Stimulated activated CD4-positive, alpha-beta T cell treated with anti-CD3 and anti-CD28 coated beads, Interleukin-4, amount 100 ng/mL, for 4 hours (primary cell): ENCODE measurements at places on chromosomes 16 and 17.
A peak's percentile ranks its signal among the peaks of the same experiment; 100 is the strongest.

DNA sequence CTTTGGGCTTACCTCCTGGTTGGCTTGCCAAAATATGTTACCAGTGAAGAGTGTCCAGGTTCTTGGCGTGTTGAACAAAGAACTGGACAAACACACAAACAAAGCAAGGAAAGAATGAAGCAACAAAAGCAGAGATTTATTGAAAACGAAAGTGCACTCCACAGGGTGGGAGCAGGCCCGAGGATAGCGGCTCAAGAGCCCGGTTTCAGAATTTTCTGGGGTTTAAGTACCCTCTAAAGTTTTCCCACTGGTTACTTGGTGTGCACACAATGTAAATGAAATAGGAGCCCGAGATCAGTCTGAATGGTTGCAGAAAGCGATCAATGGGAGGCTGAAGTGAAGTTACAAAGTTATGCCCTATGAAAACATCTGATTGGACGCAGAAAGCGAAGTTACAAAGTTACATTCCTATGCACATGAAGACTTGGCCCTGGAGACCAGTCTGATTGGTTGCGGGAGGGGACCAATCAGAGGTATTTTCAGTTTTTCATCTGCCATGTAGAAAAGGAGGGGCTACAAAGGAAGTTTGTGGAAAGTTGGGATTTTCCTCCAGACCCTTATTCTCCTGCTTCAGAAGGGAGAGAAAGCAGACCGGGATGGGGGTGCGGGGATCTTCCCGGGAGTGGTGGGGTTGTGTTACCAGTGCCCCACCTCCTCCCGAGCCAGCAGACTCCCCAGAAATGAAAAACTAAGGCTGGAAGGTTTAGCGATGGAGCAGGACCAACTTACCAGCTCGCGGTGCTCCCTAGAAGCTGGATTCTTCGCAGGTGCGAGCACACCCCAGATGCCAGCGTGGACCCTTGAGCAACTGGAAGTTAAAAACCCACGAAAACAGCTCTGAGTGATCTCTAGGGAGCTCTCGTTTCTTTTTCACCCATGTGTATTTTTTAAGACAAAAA, at the start of gene SLFN12:
Gene SLFN12 (minus strand): TSS at position 325 of the 899 bp plus-strand sequence. CDS start 9,472 bp downstream, outside the sequence.
- DNase-seq: peak; percentile 41

- DNase-seq: no peak
These were observed 23.4 kb upstream of the IL17C start for GRCh38 chr16:88614818-88615580.

DNA sequence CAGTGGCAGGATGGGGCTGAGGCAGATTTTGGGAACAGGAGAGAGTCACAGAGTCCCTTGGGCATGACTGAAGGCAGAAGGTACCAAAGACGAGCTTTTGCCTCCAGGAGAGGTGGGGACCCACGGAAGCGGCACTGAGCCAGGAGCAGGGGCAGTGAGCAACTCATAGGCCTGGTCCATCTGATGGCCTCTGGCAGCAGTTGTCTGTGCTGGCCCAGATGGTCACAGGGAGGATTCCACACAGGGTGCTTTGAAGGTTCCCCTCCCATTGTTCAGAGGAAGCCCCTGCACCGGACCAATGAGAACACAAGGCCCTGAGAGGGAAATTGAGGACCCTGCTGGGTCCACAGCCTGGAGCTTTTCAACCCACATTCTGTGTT, 360.3 kb upstream of the TNRC6C start:
- no peak for DNase-seq

DNA sequence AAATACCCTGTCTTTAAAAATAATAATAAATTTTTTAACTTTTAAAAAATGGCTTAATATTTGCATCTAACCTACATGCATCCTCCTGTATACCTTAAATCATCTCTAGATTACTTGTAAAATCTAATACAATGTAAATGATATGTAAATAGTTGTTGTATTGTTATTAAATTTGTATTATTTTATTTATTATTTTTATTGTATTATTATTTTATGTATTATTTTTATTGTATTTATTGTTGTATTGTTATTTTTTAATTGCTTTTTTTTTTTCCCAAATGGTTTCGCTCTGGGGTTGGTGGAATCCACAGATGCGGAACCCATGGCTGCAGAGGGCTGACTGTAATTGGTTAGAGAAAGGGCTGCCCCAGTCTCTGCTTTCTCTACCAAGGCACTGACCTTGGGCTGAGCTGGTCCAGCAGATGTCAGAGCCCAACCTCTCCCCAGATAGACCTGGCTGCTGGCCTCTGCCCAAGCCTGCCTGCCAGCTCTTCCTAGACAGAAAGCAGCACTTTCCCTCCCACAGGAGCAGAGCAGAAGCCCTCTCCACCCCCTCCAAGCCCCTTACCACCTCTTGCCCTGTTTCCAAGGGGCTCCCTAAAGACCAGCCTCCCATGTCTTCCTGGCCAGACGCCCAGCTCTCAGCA, 183.8 kb downstream of the GSG1L start:
- DNase-seq: no peak

DNA sequence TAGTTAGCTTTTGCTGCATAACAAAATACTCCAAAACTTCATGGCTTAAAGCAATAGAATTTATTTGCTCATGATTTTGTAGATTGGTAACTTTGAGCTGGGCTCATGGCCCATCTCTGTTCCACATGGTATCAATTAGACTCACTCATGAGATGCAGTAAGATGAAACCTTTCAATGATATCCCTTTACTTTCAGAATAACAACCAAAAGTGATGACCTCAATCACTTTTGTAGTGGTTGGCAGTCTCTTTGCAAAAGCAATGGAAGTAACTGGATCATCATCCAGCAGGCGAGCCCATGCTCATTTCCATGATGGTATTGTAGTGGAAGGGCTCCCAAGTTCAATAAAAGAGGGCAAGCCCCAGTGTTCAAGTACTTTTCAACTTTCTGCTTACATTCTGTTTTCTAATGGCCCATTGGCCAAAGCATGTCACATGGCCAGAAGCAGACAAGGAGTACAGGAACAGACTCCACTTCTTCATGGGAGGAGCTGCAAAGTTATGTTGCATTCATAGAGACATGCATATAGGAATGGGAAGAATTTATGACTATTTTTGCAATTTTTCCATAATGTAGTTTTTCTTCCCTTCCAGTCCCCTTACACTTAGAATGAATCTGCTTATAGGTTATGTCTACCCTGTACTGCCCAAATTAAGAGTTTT, 41.7 kb downstream of the EFCAB5 start:
- no peak for DNase-seq

GRCh38 chr17:73706858-73707257, 62.6 kb upstream of the SDK2 start:
- DNase-seq: no peak

DNA sequence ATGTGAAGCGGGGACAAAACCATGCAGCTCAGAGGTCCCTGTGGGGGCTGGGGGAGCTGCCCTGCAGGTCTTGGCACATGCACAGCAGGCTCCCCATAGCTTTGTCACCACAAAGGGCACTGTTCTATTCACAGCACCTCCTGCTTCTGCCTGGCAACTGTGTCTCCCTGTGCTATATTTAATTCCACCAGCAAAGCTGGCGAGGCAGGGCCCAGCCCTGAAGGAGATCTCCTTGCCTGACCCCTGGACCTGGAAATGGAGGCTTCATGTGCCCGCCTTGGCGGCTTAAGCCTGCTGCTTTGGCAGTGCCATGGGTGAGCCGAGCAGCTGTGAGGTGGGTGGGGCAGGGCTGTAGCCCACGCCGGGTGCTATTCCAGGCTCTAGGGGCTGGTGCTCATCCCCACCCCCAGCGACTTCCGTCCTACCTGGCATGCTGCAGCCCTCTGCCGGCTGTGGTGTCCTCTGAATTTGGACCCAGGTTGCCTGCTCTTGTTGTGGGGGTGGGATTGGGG, 6.8 kb downstream of the LDHD start:
- no peak for DNase-seq

- DNase-seq: peak; percentile 40
These were observed 50.4 kb downstream of the OR1D5 start for GRCh38 chr17:3012926-3013581.

GRCh38 chr16:23163921-23164320, 14.7 kb upstream of the USP31 start:
- no peak for DNase-seq

GRCh38 chr17:20123209-20123608, 114.0 kb downstream of the SPECC1 start:
- DNase-seq: no peak

DNA sequence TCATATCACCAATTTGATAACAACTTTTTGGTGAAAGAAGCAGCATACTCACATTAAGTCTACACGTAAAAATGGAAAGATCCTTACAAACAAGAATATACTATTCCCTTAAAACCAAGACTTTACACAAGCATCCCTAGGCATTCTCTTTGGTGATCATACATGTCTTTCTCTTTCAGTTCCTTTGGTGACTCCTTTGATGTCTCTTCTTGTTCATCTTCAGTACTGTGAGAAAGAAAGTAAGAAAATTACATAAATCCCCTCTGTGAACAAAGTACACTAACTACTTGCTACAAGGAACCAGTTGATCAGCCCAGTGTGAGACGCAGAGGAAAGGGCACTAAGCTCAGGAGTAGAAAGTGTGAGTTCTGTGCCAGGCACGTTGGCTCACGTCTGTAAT, 59.6 kb upstream of the MTMR4 start:
- DNase-seq: no peak

DNA sequence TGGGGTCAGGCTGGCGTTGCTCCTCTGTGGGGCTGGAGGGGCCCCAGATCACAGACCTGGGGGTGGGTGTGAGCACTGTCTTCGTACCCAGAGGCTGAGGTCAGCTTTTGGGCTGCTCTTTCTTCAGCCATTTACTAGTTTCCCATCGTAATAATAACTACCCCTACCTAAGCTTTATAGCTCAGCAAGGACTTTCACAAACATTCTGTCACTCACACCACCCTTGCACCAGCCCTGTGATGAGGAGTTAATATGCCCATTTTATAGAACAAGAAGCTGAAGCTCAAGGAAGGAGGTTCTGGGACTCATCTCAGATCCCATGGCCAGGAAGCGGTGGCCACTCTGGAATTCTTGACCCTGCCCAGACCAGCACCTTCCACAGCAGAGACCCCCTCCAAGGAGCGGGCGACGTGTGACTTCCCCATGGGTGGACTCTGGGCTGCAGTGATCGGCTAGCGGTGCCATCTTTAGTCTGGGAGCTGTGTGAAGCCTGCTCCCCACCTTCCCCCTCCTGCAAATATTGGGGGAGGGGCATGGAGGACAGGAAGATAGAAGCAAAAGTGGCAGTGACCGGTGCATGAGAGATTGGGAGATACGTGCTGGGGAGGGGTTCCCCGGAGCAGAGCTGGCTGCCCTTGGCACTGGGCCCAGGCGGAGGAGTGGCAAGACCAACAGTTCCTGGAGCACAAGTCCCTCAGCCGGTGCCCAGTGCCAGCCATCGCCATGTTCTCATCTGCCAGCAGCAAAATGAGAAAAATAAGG, 81.8 kb upstream of the TOB1 start:
- no peak for DNase-seq

DNA sequence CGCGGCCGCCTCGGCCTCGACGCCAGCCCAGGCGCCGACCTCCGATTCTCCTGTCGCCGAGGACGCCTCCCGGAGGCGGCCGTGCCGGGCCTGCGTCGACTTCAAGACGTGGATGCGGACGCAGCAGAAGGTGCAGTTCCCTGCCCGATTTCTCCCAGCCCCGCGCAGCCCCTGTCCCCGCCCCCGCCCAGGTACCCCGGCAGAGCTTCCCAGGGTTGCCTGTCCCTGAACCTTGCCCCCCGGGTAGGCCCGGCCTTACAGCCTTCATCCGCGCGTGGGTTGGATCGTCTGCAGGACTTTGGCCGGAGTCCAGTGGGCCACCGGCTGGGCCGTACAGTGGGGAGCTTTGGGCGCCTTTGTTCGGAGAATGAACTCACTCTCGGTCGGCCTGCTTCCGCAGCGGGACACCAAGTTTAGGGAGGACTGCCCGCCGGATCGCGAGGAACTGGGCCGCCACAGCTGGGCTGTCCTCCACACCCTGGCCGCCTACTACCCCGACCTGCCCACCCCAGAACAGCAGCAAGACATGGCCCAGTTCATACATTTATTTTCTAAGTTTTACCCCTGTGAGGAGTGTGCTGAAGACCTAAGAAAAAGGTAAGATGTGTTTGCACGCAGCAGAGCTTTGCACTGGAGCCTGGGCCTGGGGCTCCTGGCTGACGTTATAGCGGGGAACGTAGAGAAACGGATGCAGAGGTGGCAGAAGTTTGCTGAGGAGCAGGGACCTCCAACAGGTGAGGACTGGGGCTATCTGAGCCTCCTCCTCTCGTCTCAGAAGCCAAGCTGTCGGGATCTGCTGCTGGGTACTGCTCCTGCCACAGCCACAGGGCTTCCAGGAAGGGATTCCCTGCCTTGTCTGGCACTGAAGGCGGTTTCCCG, 593 bp downstream of the GFER start:
- DNase-seq: no peak

DNA sequence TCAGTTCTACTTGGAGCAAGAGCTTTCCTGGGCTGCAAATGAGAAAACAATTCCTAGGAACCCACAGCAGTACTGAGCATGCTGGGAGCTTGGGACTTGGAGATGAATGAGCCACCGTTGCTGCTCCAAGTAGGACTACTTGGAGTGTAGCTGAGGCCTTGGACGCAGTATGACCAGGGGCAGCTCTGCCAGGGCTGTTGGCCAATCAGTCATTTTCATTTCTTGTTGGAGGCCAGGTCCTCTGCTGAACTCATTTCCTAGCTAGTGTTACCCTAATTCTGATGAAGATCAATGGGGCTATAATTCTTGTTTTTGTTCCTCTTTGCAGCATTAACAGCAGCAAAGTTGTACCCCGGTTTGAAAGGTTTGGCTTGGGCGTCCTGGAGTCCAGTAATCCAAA, 8.0 kb upstream of the LGALS9 start:
- DNase-seq: no peak

GRCh38 chr17:3685174-3685573, 10.8 kb downstream of the P2RX5 start:
- no peak for DNase-seq

- DNase-seq: no peak
These were observed 452 bp downstream of the SLC25A10 start for GRCh38 chr17:81712468-81713003.

DNA sequence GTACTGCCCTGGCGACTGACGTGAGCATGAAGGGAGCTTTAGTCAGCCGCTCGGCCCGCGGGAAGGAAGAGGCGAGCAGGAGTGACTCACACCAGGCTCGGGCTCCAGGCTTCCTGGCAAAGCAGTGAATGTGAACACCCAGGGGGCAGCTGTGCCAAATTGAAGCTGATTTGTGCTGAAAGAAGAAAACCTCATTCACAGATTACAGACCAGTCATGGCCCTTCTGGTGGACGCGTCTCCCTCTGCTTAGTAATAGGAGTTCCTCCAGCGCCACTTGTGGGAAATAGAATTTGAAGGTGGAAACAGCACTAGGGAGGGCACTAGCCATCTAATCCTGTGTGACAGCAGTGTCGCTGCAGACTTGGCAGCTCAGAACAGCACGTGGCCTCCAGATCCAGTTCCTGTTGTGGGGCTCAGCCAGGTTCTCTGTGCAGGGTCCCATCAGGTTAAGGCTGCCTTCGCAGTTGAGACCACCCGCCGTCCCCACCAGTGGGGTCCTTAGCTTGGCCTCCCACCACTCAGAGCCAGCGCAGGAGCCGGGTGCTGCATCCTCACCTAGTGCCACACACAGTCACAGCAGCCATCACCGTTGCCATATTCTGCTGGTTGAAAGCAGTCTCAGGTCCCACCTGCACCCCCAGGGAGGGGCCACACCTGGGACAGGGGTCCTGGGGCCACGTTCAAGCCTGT, 164.5 kb upstream of the CHMP6 start:
- no peak for DNase-seq

GRCh38 chr16:25172831-25173230, 43.9 kb upstream of the AQP8 start:
- no peak for DNase-seq

- DNase-seq: no peak
These were observed 7.1 kb downstream of the ECI1 start for GRCh38 chr16:2244301-2244700.

GRCh38 chr17:75517297-75517865, 1.1 kb downstream of the TSEN54 start:
- no peak for DNase-seq
